ENCODE measurements at places on chromosomes 13 and 19. TPM values are rescaled to one million over a fixed set of nuclear protein-coding genes. Genes with fewer than 3 reads are reported as not detected.

DNA sequence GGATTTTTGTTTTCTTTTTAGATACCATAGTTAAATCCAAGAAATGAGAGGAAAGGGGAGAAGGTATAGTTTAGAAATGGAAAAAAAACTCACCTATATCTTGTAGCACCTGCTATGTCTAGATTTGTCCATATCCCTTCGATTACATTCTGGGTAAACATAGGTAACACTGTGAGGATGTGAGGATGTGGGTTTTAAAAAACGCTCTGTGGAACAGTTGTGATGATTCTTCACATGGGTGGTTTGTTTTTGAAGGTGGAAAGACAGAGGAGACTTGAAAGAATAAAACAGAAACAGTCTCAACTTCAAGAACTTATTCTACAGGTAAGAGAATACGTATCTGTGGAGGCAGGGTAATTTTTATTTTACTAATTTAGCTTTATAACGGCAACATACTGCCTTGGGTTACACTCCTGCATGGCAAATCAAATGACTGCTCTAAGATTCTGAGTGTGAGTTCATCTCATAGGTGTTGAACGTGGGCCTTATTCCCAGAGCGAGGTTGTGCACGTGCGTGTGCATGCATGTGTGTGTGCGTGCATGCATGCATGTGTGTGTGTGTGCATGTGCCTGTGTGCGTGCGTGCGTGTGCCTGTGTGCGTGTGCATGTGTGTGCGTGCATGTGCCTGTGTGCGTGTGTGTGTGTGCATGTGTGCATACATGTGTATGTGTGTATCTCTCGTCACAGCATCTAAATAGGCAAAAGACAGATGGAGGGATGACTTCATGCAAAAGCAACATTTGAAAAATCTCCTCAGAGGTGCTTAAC is 23.5 kb downstream of the ATP4B start:
- no peak overlapping the region for H3K4me3 ChIP-seq
- no peaks in the 10 kb centered on the region for H3K4me1 ChIP-seq
- H3K27me3 ChIP-seq = no peaks in the 10 kb centered on the region
- H3K27ac ChIP-seq = no peak overlapping the region

GRCh38 chr13:51832471-51833152 is 12.4 kb downstream of the TMEM272 start:
- no peak for DNase-seq
- H3K36me3 ChIP-seq = no peaks in the 10 kb centered on the region
- no peak overlapping the region for H3K27ac ChIP-seq
- H3K4me3 ChIP-seq = no peak overlapping the region

GRCh38 chr13:25252752-25253151 is 34.5 kb downstream of the MTMR6 start:
- DNase-seq = no peak
- H3K27ac ChIP-seq = no peak overlapping the region
- H3K27me3 ChIP-seq = no peaks in the 10 kb centered on the region
- H3K4me3 ChIP-seq = no peak overlapping the region

- H3K27me3 ChIP-seq = peaks cover 81% of the 10 kb centered on the region
- DNase-seq = peak; percentile 64
- H3K4me3 ChIP-seq = peak overlapping the region; percentile 21
- no peak overlapping the region for H3K27ac ChIP-seq
- no peaks in the 10 kb centered on the region for H3K36me3 ChIP-seq
- peaks cover 10% of the 10 kb centered on the region for H3K4me1 ChIP-seq
Measured at GRCh38 chr19:47848823-47849473, 10.1 kb upstream of the TPRX2 start.

GRCh38 chr19:41421314-41421713 is 5.9 kb downstream of the B3GNT8 start:
- H3K27ac ChIP-seq = no peak overlapping the region
- H3K27me3 ChIP-seq = no peaks in the 10 kb centered on the region
- H3K4me3 ChIP-seq = no peak overlapping the region

DNA sequence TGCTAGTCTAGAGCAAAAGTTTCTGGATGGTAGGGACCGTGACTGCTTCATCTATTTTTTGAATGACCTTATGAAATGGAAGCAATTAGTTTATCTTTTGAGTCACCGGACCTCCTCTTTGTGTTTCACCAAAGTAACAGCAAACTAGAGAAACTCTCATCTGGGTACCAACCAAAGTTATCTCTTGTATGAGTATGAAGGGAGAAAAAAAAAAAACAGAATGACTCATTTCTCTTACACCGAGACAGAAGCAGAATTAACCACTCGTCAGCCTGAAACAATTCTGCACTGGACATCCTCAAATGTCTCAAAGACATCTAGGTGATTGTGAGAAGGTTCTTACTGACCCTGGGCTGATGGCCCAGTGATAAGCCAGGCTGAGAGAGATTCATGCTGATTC is 18.3 kb downstream of the ZNF100 start:
- no peaks in the 10 kb centered on the region for H3K27me3 ChIP-seq
- H3K36me3 ChIP-seq = no peaks in the 10 kb centered on the region
- no peak for DNase-seq

DNA sequence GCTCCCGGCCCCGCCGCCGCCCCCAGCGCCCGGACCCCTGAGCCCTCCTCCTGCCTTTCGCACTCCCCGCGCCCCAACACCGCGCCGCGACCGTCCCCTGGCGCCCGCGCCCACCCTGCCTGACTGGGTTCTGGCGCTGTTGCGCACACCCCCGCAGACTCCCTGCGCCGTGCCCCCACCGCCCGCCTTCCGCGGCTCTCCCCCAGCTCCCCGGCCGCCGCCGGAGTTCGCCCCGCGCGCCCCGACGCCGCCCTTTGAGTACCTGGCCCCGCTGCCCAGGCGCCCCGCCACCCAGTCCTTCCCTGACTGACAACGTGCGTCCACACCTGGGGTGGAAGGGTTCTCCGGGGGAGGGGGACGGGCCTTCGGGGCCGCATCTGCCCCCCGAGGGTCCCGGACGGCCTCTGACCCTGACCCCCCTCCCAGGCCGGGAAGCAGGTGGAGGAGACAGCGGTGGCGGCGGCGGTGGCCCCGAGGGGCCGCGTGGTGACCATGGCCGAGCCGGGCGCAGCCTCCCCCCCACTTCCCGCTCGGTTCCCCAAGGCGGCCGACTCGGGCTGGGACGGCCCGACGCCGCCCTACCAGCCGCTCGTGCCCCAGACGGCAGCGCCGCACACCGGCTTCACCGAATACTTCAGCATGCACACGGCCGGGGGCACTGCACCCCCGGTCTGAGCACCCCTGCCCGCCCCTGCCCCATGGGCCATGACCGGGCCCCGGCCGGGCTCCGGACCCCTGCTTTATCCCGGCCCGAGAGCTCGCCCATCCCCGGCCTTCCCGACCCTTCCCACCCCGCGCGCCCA is 1.4 kb upstream of the MEGF8 start:
- peaks cover 29% of the 10 kb centered on the region for H3K4me1 ChIP-seq
- H3K36me3 ChIP-seq = peaks cover 18% of the 10 kb centered on the region
- H3K27ac ChIP-seq = no peak overlapping the region
- peaks cover 44% of the 10 kb centered on the region for H3K27me3 ChIP-seq
- DNase-seq = peak; percentile 43

- no peak overlapping the region for H3K4me3 ChIP-seq
- peaks cover 11% of the 10 kb centered on the region for H3K4me1 ChIP-seq
- H3K36me3 ChIP-seq = no peaks in the 10 kb centered on the region
- H3K27me3 ChIP-seq = no peaks in the 10 kb centered on the region
- DNase-seq = no peak
- H3K27ac ChIP-seq = no peak overlapping the region
Measured at GRCh38 chr13:28751175-28751960, 32.6 kb upstream of the SLC46A3 start.

- H3K27me3 ChIP-seq = peaks cover 10% of the 10 kb centered on the region
- peaks cover 15% of the 10 kb centered on the region for H3K36me3 ChIP-seq
- no peak overlapping the region for H3K4me3 ChIP-seq
Measured at GRCh38 chr19:3465552-3465951, 14.8 kb downstream of the SMIM24 start.

DNA sequence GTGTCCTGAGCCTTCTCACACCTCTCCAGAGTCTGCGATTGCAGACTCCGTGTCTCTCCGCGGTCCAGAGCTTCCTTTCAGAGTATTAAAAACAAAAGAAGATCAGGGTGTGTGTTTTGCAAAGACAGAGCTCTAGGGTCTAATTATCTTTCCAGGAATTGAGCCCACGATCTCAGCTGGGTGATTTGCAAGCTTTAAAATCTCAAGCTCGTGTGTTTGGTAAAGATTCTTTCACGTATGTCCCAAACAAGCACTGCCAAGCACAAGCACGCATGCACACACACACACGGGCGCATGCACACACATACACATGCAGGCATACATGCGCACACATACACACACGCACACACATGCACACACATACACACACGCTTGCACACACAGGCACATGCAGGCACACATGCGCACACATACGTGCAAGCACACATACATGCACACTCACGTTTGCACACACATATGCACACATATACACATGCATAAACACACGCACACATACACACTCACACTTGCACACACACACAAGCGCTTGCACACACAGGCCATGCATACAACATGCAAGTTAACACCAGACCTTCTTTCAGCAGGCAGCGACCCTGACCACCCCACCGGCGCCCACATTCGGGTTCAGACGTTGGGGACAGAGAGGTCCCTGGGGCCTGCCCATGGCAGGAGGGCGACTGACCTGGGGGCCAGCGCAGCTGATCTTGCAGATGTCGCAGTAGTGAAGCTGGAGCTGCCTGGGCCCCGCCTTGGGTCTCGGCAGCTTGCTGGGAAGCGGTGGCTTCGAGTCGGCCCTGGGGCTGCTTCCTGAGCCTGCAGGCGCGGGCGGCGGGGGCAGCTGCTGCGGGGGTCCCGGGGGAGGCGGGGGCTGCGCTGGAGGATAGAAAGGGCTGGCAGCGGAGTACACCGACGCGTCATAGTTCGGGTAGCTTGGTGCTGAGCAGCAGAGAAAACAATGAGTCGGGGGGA is 37.9 kb downstream of the ZFR2 start:
- H3K36me3 ChIP-seq = no peaks in the 10 kb centered on the region
- DNase-seq = no peak
- no peak overlapping the region for H3K27ac ChIP-seq
- H3K27me3 ChIP-seq = peaks cover 12% of the 10 kb centered on the region
- no peak overlapping the region for H3K4me3 ChIP-seq

Gene KLK1
- not detected for total RNA-seq

Gene BEST2
- not detected for total RNA-seq

Gene SUGP1
- 41.3 TPM for total RNA-seq

Data from Calu3 (cell line).